ENCODE measurements at places on chromosomes 2 and 18.

- H3K27me3 ChIP-seq: no peaks in the 10 kb centered on the region
- H3K27ac ChIP-seq: no peak overlapping the region
- H3K4me1 ChIP-seq: peaks cover 8% of the 10 kb centered on the region
- no peaks in the 10 kb centered on the region for H3K36me3 ChIP-seq
Measured at GRCh38 chr2:178417916-178418315, 33.1 kb downstream of the PRKRA start.

GRCh38 chr2:171334171-171334570 lies 99.6 kb downstream of the METTL8 start:
- H3K27ac ChIP-seq: no peak overlapping the region
- no peak for DNase-seq
- no peaks in the 10 kb centered on the region for H3K27me3 ChIP-seq
- no peaks in the 10 kb centered on the region for H3K36me3 ChIP-seq
- H3K4me1 ChIP-seq: no peaks in the 10 kb centered on the region
- no peak overlapping the region for H3K4me3 ChIP-seq

GRCh38 chr2:128446874-128447537 lies 128.3 kb upstream of the HS6ST1 start:
- no peaks in the 10 kb centered on the region for H3K36me3 ChIP-seq
- no peaks in the 10 kb centered on the region for H3K4me1 ChIP-seq
- DNase-seq: no peak
- no peaks in the 10 kb centered on the region for H3K27me3 ChIP-seq
- no peak overlapping the region for H3K4me3 ChIP-seq

DNA sequence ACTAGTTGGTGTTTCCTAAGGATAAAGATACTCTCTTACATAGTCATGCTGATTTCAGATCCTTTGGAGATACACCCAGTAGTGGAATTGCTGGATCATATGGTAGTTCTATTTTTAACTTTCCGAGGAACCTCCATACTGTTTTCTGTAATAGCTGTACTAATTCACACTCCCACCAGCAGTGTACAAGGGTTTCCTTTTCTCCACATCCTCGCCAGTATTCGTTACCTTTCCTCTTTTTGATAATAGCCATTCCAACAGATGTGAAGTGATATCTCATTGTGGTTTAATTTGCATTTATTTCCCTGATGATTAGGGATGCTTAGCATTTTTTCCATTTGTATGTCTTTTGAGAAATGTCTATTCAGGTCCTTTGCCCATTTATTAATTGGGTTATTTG lies 34.0 kb downstream of the ACTR2 start:
- DNase-seq: no peak
- 0 out of 2 replicates have a peak, but pooled peaks cover 3% of the 10 kb centered on the region for H3K4me1 ChIP-seq
- no peaks in the 10 kb centered on the region for H3K36me3 ChIP-seq
- no peaks in the 10 kb centered on the region for H3K27me3 ChIP-seq

DNA sequence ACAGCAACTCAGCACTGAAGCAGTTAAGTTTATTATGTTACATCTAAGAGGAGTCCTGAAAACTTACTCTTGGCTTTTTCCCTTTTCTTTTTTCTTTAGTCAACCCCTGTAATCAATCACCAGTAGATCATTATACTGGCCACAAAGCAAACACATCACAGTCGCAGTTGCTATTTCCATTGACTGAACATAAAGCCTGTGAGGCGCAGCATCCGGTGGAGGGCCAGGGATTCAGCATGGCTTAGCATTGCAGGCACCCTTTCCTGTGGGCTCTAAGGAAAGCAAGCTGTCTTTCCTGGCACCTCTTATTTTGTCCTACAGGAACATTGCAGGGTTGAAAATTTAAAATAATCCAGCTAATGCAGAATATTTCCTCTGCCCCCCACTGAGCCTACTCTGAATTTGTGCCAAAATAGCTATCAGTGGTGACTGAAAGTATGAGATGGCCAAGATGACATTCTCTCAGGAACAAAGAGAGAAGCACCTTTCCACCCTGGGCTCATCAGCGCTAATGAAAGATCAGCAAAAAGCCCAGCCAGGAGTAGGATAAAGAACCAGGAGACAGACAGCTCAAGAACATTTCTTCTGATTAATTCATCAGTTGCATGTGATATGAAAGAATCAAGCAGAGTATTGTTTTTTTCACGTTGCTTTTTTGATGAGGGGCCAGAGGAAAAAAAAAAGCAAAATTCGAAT lies 85.3 kb upstream of the SULT1C3 start:
- no peak overlapping the region for H3K4me3 ChIP-seq
- no peaks in the 10 kb centered on the region for H3K27me3 ChIP-seq
- no peak for DNase-seq
- H3K36me3 ChIP-seq: no peaks in the 10 kb centered on the region

DNA sequence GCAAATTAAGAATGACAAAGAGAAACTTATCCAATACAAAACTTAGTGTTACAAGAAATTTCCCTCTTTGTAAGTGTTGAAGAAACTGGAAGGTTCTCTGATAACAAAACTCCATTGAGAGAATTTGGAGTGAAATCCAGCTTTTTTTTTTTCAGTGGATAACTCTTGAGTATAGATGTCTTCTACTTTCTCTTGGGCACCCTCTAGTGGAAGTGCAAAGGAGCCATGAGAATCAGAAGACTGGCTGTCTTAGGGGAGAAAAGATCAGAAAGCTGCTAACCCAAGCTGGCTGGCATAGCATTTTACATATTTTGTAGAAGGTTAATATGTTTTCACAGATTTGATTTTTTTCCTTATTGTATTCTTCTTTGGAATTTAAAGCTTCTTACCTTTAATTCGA lies 138.8 kb upstream of the SATB2 start:
- no peak overlapping the region for H3K27ac ChIP-seq
- no peaks in the 10 kb centered on the region for H3K27me3 ChIP-seq
- peak; percentile 24 for DNase-seq
- H3K4me3 ChIP-seq: no peak overlapping the region
- no peaks in the 10 kb centered on the region for H3K36me3 ChIP-seq
- no peaks in the 10 kb centered on the region for H3K4me1 ChIP-seq

Measured in HCT116 (cell line).